CD4-positive, alpha-beta T cell treated with Interleukin-17A for 1 hour (primary cell): ENCODE measurements at places on chromosomes 11 and 22.
A peak's percentile ranks its signal among the peaks of the same experiment; 100 is the strongest.

DNA sequence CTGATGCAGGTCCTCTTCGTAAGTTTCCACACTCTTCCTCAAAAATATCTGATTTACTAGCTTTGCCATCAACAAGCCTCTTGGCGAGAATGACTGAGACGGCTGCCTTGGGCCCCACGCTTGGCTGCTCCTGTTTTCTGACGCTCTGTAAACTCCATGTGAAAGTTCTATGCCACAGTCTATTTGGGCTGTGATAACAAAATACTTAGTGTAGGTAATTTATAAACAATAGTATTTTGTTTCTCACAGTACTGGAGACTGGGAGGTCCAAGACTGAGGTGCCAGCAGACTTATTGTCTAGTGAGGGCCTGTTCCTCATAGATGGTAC, 123.2 kb upstream of the SORL1-AS1 start:
- no peak for DNase-seq

- DNase-seq = no peak
Measured at GRCh38 chr11:34036456-34036855, 15.1 kb upstream of the CAPRIN1 start.

DNA sequence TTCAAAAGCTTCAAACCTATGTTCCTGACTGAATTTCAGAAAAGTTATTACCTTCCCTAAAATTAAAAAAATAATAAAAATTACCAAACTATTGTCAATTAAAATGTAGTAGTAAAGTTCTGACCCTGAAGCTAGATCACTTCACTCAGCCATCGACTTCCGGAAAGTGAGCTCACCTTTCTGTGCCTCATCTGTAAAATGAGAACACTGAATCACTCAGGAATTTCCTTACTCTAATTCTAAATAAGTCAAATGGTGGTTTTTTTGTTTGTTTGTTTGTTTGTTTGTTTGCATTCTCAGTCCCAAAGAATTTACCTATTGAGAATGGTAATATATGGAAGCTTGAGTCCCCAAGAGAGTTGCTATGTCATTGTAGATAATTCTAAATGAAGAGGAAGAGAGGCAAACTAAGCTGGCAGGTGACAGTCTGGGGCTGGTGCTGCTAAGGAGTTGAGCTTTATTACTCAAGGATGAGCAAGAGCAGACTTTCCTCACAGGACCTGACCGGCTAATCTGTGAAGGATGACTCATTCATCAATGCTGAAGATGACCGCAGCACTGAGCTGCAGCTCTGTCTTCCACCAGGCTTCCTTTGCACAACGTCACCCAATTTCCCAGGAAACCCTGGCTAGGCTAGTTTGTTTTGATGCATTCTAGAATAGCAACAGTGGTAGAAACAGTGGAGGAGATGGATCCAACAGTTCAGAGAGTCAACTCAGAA, 248.8 kb downstream of the RAB38 start:
- no peak for DNase-seq

- DNase-seq = no peak
Measured at GRCh38 chr11:67278135-67278938, 10.8 kb upstream of the ANKRD13D start.

DNA sequence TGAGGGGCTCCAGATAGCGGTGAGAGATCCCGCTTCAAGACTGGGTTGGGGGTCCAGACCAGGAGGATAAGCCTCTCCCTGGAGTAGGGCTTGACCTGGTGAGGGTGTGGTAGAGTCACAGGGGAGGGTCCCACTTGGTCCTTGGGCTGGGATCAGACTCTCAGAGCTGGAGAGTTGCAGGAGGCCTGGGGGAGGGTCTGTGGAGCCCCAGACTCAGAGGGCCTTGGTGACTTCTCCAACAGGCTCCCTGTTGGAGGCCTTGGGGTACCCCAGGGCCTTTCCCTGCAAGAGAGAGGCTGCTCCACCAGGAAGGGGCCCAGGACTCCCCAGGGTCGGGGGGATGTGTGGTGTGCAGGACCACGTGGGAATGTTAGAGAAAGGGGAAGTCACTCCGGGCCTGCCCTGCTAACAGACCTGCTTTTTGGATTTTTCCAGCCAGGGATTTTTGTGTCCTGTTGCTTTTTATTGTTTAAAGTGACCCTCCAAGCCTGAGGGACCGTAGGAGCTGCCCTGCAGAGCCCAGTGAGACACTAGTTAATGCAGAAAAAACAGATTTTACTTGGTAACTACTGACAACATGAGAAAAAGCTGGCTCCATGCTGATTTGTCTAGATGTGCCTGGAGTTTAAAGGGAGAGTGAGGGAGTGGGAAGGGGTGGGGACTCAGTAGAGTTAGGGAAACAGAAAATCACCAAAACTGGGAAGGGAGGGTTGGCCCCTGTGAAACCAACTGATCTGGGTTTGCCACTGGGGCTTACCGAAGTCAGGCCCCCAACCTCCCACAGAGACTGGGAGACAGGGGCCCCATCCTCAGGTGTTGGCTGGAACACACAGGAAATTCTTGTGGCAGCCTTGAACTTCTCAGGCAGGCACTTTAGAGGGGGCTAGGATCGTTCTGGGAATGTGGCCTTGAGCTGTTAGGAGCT, 801 bp upstream of the TXNRD2 start:
- DNase-seq = peak; percentile 6

DNA sequence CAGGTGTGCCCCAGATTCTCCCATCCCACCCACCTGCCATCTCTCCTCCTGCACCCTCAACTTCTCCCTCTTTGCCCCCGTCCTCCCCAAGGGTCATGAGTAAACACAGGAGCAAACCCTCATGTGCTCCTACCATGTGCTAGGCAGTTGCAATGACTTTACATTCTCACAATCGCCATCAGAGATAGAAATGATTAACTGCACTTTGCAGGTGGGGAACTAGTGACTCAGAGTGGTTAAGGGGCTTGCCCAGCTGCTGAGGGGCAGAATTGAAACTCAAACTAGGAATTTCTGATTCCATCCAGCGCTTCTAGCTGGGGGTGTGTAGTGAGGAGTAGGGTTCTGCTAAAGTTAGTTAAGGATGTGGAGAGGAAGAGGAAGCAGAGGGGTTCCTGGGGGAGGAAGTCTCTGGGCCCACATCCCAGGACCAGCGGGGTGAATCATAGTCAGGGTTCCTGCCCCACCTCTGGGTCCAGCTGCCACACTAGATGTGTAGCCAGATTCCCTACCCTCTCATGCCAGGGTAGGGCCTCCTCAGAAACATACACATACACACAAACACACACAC, 16.0 kb upstream of the PRG2 start:
- DNase-seq = no peak

DNA sequence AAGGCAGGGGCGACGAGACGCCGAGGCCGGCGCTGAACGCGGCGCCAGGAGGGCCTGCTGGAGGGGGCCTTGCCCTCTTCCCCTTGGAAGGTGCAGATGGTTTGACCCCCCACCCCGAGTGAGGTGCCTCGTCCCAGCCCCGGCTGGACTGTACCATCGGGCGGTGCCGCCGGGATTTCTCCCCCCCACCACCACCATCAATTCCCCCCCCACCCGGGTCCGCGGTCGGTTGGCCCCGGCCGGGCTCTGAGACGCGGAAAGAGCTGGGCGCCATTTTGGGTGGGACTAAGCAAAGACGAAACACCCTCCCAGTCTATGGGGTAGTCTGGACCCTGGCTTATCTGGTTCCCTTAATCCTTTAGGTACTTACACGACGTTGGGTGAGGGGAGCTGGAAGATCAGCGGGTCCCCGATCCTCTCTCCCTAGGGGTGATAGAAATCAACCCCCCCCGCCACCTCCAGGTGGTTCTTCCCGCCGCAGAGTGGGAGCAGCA, at the start of gene PRDM10:
Gene PRDM10 (minus strand): TSS at position 484 of the 494 bp plus-strand sequence. CDS start 41,871 bp downstream, outside the sequence.
- peak; percentile 96 for DNase-seq

DNA sequence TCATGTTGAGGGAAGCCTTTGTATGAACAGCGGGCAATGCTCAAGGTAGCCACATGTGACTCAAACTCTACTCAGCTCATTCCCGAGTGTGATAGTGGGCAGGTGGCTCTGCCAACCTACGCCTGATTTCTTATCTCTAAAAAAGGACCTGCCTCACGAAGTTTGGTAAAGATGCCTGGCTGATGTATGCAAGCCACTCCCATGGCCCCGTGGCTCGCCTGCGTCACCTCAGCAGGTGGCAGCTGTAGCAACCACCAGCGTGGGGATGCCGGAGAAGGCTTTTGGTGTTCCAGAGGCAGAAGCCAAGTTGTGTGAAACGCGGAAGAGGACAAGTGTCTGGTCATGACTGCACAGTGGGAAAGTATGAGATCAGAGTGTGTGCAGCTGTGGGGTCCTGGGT, 5.4 kb downstream of the FADS2 start:
- no peak for DNase-seq

DNA sequence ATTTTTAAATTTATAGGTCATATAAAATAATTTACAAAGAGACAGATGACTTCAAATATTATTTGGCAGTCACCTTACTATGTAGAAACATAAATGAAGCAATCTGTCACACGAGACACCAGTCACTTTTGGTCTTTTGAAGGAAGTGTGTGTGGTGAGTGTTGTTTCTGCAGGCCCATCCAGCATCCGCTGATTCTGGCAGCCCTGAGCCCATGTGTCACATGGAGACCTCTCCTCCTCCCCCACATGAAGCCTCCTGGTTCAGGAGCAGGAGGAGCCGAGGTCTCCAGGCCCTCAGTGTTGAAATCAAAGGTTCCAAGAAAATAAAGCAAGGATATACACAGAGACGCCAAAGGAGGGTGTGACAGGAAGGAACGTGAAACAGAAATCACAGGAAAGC, 60.1 kb downstream of the ARFGAP3 start:
- no peak for DNase-seq

DNA sequence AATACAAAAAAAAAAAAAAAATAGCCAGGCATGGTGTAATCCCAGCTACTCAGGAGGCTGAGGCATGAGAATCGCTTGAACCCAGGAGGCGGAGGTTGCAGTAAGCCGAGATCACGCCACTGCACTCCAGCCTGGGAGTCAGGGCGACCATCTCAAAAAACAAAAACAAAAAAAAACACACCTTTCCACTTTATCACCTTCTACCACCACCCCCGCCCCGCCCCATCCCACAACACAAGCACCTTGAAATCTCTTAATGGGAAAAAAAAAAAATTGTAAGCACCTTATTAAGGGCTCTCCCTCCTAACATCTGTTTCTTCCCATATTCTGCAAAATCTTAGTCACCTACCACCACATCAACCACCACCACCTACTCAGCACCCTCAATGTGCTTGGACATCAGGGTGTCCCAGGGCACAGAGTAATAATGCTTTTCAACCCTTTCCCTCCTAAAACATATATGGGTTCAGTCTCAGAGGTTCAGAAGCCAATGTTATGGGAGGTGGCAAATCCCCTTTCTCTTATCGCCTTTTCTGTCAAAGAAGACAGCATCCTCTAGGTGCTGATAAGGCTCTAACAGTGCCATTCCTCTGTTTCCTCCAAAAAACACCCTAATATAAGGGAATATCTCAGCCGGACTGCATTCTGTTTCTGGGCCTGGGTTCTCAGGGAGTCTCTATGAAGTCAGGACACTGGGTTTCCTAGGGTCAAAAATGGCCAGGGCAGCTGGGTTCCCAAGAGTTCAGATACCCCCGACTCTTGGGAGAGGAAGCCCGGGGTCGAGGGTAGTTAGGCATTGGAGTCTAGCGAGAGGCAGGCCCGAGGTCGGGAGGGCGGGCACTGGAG, 718 bp downstream of the INTS5 start:
- DNase-seq = peak; percentile 78

DNA sequence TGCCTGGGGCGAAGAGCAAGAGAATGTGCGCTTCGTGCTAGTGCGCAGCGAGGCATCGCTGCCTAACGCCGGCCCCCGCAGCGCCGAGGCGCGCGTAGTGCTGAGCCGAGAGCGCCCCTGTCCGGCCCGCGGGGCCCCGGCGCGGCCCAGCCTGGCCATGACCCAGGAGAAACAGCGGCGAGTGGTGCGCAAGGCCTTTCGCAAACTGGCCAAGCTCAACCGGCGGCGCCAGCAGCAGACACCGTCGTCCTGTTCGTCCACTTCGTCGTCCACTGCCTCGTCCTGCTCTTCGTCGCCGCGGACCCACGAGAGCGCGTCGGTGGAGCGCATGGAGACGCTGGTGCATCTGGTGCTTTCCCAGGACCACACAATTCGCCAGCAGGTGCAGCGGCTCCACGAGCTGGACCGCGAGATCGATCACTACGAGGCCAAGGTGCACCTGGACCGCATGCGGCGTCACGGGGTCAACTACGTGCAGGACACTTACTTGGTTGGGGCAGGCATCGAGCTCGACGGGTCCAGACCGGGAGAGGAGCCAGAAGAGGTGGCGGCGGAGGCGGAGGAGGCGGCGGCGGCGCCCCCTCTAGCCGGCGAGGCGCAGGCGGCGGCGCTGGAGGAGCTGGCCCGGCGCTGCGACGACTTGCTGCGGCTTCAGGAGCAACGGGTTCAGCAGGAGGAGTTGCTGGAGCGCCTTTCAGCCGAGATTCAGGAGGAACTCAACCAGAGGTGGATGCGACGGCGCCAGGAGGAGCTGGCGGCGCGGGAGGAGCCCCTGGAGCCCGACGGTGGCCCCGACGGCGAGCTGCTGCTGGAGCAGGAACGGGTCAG, 1.0 kb downstream of the RASSF10 start:
- no peak for DNase-seq

DNA sequence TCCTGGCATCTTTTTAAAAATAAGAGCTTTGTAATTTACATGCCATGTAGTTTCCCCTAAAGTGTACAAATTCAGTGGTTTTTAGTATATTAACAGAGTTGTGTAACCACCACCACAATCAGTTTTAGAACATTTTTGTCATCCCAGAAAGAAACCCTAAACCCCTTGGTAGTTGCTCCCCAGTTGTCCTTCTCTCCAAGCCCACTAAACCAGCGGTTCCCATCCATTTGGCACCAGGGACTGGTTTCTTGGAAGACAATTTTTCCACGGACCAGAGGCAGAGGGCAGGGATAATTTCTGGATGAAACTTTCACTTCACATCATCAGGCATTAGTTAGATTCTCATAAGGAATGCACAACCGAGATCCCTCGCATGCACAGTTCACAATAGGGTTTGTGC, 22.6 kb downstream of the CABIN1 start:
- no peak for DNase-seq

DNA sequence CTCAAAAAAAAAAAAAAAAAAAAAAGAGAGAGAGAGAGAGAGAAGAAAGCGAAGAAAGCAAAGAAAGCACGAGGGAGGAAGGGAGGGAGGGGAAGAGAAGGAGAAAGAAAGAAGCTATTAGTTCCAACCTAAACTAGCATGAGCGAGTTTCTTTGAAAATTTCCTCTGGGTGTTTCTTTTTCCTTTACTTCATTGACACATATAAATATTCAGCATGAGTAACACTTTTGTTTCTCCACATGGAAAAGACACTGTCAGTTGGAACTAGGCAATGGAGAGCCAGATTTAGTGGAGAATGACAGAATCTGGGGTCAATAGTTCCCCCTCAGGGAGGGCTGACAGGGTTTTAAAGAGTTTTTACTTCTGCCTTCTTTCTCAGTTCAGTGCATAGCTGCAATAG, 257.4 kb downstream of the DDX10 start:
- DNase-seq = no peak
